ENCODE measurements at places on chromosomes 13 and 19.

DNA sequence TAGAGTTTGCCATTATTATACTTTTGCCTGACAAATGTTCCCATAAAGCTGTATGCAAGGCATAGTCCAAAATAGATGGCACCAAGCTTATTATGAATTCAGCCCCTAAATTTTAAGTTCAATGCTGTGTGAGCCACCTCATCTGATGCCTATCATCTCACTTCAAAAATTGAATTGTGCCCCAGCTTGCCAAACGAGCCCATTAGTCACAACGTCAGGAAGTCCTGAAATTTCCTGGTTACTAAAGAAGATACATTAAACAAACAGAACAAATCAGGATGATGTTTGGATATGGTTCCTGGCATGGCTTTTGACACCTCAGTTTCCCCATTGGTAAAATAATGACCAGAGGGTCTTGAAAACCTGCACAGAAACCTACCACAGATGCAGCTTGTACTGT is 147.5 kb upstream of the SOX21 start:
- no peak for DNase-seq

- DNase-seq: no peak
Observed at GRCh38 chr13:59281453-59281852, 882.3 kb downstream of the DIAPH3 start.

DNA sequence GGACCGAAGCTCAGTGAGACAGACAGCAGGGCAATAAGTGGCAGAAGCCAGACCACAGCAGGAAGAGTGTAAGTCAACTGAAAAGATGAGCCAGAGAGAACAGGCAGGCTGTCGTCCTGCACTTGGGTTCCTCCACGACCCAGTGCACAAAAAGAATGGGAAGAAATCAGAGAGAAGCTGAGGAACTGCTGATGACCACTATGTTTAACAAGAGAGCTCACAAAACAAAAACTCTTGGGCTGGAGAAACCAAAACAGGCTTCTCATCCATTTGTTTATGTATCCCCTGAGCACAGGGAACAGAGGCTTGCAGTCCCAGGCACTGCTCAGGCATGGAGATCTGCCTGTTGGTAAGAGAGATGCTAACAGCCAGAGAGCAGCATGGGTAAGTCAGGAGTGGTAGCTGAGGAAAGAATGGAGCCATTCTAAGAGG is 14.0 kb downstream of the AKAP8L start:
- DNase-seq: no peak

- no peak for DNase-seq
Observed at GRCh38 chr13:60311527-60311926, 85.5 kb upstream of the TDRD3 start.

DNA sequence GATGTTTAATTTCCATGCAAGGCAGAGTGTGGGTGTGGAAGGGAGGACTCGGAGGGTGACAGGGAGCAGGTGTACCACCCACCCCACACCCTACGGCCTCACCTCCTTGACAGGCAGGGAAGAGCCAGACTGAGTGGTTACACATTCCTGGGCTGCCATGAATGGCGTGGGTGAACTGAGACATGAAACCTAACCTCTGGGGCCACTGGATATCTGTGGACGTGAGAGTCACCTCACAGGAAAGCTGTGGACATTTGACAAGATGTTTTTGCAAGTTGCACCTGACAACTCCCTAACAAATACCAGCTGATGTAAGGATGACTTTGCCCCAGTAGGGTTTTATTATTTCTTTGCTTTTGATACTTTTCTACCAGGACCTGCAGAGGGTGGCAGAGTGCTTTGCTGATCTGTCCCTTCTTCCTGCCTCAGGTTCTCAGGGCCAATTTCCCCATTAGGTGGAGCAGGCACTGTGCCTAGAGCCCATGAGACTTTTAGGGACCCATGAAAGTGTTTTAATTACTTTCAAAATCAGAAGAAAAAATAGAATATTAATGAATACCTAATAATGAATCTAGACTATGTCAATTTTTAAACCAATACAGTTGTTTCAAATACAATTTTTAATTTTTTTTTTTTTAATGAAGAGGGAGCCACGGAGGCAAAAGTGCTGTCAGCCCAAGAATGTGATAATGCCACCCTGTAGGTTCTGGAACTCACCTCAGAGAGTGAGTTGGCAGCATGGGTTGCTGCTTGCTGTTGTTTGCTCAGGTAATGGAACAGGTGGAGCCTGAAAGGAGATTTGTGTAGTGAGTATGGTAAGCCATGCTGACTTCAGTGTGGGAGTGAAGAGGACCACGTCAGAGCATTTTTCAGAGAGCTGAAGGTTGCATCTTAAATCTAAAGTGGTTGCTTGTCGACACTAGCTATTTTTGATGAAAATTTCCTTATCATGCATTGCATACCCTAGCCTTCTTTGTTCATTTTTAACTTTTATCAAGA is 58.0 kb upstream of the CYSLTR2 start:
- no peak for DNase-seq

DNA sequence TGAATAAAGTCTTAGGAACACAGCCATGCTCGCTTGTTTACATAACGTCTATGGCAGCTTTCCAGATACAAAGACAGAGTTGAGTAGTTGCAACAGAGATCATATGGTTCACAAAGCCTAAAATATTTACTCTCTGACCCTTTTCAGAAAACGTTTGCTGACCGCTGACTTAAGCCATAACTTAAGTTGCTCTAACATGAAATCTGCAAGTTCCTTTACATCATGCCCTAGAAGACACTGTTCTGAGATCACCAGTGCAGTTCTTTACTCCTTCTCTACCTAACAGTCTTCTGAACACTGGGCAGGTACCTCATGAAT is 166.4 kb downstream of the DCLK1 start:
- DNase-seq: no peak

- no peak for DNase-seq
Observed at GRCh38 chr13:47859165-47859564, 141.9 kb downstream of the SUCLA2 start.

DNA sequence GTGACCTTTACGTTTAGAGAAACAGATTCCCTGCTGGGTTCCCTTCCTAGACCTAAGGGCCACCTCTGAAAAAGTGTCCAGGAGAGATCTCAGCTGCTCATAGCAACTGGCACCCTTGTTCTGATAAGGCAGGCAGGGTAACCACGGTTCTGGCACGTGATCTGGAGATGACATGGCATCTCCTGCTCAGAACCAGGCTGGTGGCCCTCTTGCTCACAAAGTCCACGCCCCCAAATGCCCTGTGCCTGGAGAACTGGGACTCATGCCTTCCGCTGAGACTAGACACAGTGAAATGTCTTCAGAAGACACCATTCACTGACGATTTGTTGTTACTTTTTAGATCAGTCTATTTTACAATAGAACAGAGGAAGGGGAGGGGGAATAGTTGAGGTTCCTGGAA is 174.1 kb downstream of the ZNF536 start:
- no peak for DNase-seq

Measured in NCI-H2081 treated with DMSO at 0.1 percent for 48 hours (cell line).